Prostate gland (tissue), 2 donors: ENCODE measurements at places on chromosomes 4 and X. TPM values are rescaled to one million over a fixed set of nuclear protein-coding genes. Genes with fewer than 3 reads are reported as not detected.

DNA sequence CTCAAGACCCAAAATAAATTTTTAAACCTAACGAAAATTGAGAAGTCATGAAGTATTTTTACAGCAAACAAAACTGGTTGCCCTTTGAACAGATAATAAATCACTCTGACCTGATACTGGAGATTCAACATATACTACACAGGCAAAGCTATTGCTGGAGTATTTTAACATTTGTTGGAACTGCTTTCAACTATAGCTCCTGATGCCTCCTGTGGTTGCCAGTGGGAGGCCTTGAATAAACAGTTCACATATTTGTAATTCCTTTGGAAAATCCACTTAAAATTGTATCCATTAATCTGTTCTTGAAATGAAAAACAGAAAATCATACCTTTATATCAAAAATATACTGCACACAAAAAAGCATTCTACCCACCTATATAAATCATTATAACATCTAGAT, 605.1 kb downstream of the KCTD8 start:
- no peak for DNase-seq

DNA sequence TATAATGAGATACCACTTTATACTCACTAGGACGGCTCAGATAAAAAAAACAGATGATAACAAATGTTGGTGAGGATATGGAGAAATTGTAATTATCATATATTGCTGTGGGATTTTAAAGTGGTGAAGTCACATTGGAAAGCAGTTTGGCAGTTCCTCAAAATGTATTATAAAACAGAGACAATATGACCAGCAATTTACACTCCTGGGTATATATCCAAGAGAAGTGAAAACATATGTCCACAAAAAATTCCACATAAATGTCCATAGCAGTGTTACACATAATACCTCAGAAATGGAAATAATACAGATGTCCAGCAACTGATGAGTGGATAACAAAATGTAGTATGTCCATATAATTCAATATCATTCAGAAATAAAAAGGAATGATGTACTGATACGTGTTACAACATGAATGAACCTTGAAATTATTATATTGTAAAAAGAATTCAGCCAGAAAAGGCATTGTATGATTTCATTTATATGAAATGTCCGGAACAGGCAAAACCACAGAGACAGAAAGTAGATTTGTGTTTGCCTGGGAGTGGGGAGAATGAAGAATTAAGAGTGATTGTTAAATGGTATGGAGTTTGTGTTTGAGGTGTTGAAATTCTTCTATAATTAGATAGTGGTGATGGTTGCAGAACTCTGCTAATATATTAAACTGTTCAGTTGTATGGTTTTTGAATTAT, 220.9 kb downstream of the SLC7A11 start:
- DNase-seq = no peak

GRCh38 chr4:100098011-100098545, 92.2 kb downstream of the DDIT4L start:
- DNase-seq = no peak

DNA sequence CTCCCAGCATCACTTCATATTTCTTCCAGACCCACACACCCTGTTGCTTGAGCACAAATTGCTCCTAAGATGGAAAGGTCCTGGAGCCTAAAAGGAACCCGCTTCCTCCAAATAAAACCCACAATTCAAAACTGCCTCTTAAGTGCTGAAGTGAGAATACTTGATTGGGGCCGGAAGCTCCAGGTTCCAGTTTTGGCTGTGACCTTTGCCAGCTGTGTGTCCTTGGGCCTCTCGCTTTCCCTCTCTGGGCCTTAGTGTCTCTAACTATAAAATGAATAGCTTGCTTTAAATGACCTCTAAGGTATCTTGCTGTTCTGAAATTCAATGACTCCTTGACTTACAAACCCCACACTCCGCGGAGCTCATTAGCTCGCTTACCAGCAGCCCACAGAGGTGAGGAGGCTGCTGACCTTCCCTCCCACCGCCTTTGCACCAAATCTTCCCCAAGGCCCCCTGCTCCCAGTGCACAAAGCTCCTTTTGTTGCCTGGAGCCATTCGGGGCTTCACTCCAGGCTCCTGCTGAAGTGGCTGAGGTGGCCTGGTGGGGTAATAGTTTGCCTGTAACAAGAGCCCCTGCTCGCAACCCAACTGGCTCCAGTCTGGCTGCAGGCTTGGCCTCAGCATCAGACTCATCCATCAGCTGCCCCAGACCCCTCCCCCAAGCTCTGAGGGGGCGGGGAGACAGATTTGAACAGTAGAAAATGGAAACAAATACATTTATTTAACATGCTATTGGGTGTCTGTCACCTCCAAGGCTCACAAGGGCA, 21.8 kb downstream of the STARD8 start:
- no peak for DNase-seq

- no peak for DNase-seq
Observed at GRCh38 chr4:20354120-20354519, 102.4 kb downstream of the SLIT2 start.

DNA sequence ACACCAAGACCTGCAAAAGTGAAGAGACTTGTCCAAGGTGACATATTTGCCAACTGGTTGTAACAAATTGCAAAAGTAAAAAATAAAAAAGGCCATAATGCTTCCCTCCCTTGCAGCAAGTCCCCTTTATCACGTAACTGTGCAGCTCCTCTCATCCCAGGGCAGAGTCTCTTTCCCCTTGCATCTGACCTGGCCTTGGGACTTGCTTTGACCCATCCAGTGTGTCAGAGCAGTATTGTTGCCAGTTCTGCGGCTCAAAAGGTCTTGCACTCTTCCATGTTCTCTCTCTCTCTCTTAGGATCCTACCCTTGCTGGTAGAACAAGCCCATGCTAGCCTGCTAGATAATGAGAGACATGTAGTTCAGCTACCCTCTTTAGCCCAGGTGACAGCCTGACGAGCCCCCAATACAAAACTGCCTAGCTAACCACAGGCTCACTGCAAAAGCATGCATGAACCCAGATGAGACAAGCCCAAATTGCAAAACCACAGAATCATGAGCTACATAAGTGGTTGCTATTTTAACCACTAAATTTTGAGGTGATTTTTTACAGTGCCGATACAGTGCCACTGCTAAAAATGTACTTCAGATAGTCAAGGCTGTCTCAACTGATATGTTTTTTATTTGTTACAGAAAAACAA, 289.5 kb upstream of the PPARGC1A start:
- no peak for DNase-seq

- no peak for DNase-seq
Observed at GRCh38 chrX:151365579-151365978, 31.4 kb upstream of the VMA21 start.

- DNase-seq = no peak
Observed at GRCh38 chr4:169934794-169935429, 91.3 kb downstream of the MFAP3L start.

The SMIM20 gene
- total RNA-seq = 34.7 TPM

The PJA1 gene
- 28.0 TPM for total RNA-seq

- no peak for DNase-seq
Observed at GRCh38 chr4:51895158-51895557, 52.2 kb downstream of the DCUN1D4 start.
